ENCODE measurements at places on chromosomes 13 and 19.
A peak's percentile ranks its signal among the peaks of the same experiment; 100 is the strongest.

DNA sequence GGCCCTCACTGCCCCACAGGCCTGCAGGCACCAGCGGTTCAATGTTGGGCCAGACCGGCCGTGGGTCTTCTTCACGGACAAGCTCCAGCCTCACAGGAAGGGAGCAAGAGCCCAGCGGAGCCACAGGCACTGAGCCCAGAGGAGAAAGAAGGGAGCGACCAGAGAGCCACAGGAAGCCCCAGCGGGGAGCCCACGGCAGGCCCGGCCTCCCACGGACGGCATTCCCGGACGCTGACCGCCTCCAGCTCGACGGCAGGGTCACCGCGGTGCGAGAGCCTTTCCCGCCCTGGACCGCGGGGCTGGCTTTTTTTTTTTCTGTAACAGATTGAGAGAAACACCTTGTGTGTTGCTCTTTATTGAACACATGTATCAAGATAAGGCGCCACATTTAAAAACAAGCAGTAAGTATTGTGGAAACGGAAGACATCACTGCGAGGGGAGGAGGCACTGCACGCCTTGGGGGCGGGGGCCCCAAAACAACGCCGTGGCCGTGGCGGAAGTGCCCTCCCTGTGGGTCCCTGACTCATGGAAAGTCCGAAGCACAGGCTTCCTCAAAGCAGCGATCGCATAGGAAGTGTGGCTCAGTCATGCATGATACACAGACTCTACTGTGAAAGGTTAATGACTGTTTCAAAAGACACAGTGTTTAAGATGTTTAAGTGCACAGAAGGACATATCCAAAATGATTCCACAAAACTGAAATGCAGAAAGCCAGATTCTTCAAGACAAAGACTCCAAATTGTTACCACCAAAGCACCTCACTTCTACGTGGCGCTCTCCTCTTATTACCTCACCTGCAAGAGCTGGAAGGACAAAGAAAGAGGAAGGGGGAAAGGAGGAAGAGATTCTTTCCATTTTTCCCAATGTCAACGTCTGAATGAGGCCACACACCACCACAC, 3.5 kb downstream of the RASA3 start:
- no peak for DNase-seq

GRCh38 chr13:35994131-35994966, 136.8 kb downstream of the DCLK1 start:
- no peak for DNase-seq

DNA sequence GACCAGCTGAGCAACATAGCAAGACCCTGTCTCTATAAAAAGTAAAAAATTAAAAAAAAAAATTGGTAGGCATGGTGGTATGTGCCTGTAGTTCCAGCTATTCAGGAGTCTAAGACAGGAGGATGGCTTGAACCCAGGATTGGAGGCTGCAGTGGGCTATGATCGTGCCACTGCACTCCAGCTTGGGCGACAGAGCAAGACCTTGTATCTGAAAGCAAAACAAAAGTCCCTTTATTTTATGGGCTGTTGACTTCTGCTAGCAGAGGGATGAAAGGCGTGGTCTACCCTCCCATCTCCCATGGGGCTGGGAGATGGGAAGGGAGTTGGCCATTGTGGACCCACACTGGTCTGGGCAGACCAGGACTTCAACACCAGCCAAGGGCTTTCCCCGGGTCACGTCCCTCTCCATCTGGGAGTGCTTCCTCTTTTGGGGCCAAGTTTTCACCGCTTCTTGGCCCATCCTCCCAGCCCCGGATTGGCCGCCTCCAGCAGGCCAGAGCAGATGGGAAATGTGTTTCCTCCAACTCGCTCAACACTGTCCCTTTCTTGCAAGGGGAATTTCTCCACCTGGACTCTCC, 2.2 kb upstream of the TNFSF9 start:
- DNase-seq: no peak

DNA sequence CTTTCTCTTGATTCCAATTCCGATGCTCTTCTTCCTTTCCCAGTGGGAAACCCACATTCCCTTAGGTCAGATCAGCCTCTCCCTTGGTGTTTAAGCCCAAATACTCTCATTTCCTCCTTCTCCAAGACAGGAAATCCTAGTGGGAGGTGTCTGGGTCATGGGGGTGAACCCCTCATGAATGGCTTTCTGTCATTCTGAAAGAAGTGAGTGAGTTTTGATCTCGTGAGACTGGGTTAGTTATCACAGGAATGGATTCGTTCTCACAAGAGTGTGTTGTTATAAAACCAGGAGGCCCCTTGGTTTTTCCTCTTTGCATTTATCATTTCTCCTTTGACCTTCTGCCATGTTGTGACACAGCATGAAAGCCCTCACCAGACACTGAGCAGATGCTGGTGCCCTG, 76.2 kb upstream of the MTIF3 start:
- no peak for DNase-seq

DNA sequence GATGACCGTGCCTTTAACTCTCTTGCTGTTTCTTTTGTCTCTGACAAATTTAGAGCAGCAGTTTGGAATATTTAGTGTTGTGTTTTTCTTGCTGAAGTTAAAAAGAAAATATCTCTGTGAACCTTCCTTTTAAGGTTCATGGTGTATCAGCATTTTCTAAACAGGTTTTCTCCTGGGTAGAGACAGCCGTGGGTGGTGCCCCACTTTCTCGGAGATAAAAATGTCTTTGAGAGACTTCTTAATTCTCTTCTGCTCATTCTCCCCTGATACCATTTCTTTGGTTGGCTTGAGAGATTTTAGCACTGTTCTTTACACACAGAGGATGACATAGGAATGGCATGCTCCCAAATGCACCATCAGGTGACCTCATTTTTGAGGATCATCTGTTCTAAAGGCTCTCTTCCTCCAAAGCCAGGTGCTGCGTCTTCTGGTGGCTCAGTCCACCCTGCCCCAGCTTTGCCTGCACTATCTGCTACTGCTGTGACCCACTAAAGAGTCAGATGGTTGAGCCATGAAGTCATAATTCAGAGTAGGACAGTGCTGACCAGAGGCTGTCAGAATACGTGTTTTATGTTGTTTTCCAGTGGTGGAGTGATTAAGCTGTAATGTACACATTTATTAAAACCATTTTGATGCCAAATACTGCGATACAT, 90.3 kb upstream of the SLC10A2 start:
- no peak for DNase-seq

DNA sequence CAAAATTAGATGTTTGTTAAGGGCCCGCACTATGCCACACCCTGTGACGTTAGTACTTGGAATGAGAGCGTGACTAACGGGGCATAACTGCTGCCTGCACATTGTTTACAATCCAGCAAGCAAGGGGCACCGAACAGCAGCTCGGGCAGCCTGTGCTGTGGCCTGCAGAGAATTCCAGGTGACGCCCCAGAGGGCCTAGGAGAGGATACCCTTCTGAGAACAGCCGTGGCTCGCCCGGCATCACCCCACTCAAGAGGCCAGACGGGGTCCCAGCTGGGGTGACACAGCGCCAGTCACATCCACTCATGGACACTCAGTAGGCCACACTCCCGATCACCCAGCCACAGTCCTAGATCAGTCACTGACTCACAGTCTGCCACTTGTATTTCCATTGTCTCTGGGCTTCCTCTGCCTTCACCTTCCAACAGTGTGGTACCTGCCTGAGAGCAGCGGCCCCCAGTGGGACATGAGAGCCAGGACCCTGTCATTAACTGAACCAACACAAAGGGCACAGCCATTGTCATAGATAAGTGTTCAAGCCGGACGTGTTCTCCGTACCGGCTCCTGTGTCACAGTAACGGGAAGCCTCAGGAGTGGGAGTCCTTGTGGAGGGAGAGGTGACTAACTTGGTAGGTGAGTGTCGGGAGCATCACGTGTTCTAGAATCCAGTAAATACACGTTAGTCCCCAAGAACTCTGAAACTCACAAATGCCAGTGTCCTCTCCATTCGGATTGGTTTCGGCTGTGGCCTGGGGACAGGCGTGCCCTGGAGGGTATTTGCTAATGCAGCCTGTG, 7.5 kb downstream of the ZNF331 start:
- DNase-seq: no peak

DNA sequence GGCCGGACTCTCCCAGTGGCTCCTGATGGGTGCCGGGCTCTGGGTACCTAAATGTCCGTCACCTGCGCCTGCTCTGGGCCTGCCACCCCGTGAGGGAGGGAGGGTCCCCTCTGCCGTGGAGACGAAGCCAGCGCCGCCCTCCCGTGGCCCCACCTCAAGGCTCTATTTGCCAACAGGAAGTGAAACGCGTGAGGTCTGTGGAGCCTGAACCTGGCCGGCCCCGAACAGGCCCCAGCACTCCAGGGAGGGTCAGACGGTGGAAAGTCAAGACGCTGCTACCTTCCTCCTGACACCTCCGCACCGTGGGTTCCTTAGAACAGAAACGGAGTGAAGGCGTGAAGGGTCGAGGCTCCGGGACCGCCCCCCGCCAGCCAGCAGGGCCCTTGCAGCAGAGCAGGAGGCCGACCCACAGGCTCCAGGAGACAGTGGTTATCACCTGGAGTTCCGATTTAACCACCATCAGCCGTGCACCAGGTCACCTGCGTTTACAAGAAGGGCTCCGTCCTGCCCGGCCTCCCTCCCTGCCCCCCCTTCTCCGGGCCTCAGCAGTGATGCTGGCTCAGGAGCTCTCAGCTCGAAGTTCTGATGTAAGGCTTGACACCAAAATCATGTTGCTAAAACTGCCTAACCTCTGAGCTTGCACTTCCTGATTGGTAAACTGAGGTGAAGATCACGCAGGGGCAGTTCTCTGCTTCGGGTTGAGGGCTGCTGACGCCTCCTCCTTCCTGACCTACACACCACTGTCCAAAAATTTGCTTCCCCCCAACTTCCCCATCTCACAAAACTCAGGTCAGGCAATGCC, 50.9 kb upstream of the C13orf46 start:
- DNase-seq: no peak

DNA sequence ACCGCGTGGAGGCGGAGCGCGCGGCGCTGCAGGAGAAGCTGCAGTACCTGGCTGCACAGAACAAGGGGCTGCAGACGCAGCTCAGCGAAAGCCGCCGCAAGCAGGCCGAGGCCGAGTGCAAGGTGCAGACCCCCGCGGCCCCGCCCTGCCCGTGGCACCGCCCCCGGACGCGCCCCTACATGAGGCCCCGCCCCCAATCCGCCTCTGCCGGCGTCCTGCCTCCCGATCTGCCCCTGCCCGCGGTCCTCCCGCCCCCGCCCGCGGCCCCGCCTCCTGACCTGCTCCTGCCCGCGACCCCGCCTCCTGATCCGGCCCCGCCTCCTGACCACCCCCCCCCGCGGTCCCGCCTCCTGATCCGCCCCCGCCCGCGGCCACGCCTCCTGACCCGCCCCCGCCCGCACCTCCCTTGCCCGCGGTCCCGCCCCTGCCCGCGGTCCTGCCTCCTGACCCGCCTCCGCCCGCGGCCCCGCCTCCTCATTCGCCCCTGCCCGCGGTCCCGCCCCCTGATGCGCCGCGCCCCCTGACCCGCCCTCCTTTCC, 11.7 kb downstream of the PRR36 start:
- DNase-seq: no peak

DNA sequence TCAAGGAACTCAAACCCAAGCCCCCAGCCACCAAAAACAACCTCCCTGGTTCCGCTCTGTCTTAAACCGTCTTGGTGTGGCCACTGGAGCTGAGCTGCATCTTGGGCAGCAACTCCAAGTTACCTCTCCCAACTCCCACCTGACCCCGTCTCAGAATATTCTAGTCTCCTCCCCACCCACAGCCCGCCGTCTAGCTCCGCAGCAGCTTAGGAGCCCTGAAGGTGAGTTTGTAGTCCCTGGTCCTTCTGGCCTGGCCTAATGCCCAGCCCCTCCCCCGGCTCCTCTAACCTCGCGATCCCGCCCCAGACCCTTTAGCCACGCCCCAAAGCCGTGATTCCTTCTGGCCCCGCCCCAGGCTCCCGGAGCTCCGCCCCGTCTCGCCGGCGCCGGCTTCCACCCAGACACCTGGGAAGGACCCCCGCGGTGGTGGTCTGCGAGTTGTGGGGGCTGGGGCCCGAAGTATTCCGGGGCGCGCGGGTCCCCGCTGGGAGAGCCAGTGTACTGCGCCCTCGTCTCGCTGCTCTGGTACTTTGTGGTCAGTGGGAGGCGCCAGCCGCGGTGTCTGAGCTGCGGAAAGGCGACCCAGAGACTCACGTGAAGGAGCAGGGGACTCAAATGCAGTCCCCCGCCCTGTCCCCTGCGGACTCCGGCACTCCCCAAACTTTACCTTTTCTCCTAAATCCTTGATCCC, 2.5 kb upstream of the LHB start:
- no peak for DNase-seq

GRCh38 chr13:92512852-92513251, 713.8 kb upstream of the GPC6 start:
- no peak for DNase-seq

GRCh38 chr13:99575376-99576120, 74.3 kb downstream of the TM9SF2 start:
- no peak for DNase-seq

DNA sequence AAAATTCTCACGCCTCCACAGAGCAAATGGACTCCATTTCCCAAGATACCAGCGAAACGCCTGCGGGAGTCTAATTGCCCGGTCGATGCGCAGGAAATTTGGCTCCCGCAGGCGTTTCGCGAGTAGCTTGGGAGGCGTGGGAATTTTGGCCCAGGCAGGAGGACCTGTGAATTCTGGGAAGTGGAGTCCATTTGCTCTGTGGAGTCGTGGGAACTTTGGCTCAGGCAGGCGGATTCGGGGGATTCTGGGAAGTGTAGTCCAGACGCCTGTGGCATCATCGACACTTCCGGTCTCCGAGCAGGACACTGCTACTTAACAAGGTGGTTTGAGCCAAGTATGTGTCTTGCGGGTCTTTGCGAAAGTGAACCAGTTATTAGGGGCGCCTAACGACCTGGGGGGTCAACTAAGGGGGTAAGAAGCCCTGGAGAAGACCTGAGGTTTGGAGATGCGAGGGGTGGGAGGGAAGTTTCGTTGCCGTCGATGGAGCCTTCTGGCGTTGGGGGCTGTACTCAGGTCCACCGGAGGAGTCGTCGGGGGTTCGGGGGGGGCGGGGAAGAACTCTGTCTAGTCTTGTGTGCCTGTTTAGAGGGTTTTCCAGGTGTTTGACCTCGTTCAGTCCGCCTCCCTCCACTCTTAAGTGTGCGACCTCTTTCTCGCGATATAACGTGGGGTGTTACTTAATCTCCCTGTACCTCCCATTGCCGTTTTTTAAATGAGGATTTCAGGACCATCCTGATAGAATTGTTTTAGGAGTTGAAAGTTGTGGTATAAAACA, at the start of gene ZNF155:
Gene ZNF155, plus strand, starts transcription at position 277 of the 775 bp plus-strand sequence. CDS start 4,356 bp downstream, outside the sequence.
- DNase-seq: peak; percentile 89

DNA sequence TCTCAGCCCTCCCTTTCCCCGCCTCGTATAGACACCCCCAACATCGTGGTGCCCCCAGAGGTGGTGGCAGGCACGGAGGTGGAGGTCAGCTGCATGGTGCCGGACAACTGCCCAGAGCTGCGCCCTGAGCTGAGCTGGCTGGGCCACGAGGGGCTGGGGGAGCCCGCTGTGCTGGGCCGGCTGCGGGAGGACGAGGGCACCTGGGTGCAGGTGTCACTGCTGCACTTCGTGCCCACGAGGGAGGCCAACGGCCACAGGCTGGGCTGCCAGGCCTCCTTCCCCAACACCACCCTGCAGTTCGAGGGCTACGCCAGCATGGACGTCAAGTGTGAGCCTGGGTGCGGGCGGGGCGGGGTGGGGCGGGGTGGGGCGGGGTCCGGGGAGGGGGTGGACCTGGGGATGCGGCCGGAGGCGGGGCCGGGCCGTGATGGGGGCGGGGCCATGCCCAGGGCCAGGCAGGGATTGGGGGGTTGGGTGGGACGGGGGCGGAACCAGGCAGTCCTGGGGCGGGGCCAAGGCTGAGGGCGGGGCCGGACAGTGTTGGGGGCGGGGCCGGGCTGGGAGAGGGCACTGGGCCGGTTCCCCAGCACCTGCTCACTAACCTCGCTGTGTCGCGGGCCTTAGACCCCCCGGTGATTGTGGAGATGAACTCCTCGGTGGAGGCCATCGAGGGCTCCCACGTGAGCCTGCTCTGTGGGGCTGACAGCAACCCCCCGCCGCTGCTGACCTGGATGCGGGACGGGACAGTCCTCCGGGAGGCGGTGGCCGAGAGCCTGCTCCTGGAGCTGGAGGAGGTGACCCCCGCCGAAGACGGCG, 7.8 kb downstream of the MAG start:
- no peak for DNase-seq
